ENCODE measurements at places on chromosomes 7 and 10.

GRCh38 chr10:36504758-36505157 is 620.6 kb upstream of the ANKRD30A start:
- no peak for DNase-seq

- DNase-seq = no peak
Measured at GRCh38 chr7:41037691-41038090, 665.2 kb downstream of the INHBA start.

DNA sequence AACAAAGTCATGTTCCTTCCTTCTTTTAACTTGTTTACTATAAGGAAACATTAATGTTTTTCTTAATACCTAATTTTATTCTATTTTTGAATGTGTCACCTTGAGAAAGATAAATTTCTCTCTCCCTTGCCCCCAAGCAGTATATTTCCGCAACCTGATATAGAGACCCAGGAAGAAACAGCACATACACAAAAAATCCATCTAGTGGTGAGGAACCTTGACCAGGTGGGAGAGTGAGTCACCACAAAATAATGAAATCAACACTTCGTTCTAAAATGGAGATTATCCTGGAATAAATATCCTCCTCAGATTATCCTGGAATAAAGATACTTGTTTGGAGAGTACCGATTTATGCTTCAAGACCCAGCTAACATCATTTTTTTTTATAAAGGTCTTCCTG is 232.9 kb upstream of the PTN start:
- DNase-seq = no peak

DNA sequence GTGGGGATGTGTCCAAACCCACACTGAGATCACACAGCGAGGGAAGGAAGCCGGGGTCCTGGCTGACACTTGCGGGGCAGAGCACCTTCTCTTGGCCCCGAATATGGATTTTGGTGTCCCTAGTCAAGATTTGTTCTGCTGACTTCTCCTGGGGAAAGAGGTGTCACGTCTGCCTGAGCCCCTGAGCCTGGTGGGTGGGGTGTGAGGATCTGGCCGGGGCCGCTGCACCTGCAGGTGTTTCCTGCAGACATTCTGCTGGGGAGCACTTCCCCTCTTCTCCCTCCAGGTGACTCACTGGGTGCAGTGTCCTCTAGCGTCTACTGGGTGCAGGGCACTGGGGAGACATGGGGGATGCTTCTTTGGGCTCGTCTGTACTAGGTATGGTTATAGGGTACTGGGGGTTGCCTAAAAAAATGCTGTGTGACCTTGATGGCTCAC is 99.2 kb downstream of the GRK5 start:
- peak; percentile 82 for DNase-seq

- no peak for DNase-seq
Measured at GRCh38 chr10:80283119-80283518, 6.3 kb downstream of the MAT1A start.

DNA sequence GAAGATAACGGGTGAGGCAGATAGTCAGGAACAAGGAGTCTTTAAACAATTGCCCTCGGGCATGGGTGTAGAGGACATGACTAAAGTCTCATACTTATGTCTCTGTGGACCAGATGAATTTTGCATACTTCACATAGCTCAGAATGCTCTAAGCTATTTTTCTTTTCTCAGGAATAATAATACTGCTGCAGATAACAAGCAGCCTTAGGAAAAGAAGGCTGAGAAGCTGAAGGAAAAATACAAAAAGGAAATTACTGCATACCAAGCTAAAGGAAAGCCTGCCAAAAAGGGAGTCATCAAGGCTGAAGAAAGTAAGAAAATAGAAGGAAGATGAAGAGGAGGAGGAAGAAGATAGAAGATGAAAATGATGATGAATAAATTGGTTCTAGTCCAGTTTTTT is 13.4 kb upstream of the ERCC6 start:
- DNase-seq = no peak

DNA sequence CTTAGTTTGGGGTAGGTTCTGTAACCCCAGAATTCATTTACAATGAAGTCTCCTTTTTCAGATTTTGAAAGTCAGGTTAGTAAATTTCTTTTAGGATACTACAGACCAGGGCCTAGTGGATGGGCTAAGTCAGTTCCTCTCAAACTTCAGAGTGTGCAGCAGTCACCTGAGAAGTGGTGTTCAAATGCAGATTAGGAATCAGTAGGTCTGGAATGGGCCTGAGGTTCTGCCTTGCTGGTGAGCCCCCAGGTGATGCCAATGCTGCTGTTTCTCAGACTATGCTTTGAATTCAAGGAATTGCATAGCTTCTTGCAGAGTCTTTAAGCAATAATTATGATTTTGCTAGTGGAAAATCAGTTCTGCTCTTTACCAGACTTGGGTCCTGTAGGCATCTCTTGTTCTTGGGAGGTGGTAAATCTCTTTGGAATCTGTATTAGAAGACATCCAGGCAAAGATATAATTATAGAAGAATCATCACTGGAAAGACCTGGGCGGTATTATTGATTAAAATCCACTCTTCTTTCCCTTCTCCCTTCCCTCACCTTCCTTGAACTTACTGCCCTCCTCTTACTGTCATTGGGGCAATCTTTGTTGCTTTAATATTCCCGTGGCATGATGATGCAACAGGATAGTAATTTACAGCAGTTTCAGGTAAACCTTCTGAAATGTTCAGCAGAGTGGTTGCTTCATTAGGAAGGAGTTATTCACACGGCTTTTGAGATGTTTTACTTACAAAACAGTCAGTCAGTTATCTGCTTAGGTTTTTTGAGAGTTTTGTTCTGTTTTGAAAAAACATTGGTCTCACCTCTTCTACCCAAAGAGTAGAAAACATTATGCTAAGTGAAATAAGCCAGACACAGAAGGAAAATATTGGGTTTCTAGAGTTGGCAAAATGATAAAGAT is 87.2 kb downstream of the NRF1 start:
- no peak for DNase-seq

DNA sequence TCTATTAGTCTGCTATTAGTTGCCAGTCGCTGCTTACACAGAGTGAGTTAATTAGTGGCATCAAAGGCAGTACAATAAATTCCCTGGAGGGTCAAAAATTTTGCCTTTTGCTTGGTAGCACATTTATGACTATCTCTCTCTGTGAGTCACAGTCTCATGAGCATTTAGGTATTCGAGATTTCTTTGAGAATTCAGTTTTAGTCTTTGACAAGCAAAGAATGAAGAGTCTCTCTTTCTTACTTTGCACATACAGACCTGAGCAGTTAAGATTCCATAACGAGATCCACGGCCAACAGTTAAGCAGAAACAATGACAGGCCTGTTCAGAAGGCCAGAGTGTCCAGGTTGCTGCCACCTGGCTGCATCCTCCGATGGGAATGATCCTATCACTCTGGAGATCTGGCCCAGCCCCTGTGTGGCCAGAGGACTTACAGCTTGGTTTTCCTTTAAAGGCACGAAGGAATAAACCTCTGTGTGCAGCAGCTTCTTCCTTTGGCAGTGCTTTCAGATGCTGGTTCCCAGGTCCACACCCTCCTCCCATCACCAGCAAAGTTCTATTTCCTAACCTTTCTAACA is 80.6 kb downstream of the GLI3 start:
- DNase-seq = no peak

DNA sequence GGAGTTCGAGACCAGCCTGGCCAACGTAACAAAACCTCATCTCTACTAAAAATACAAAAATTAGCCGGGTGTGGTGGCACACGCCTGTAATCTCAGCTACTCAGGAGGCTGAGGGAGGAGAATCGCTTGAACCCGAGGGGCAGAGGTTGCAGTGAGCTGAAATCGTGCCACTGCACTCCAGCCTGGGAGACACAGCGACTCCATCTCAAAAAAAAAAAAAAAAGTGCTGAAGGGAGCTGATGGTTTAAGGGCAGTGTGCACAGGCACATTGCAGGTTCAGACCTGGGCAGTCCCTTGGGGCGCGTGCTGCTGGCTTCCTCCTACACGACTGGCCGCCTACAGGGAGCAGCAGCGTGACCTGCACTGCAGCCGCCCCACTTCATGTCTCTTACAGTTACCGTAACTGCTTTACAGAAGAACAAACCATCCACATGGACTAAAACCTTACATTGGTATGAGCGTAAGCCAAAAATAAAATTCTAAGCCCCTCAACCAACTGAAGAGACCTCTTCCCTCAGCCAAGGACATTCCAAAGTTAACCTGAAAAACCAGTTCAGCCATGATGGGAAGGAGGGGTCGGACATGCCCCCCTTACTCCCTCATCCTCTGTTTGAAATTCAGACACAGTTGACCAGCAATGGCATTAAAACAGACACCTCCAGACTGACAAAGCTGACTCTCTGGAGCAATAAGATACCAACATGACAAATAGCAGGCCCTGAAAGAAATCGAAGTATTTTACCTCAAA is 262.2 kb downstream of the ZMYND11 start:
- no peak for DNase-seq

- DNase-seq = no peak
Measured at GRCh38 chr10:44864051-44864450, 47.1 kb upstream of the TMEM72 start.

- no peak for DNase-seq
Measured at GRCh38 chr10:112360308-112361270, 13.3 kb upstream of the ACSL5 start.

DNA sequence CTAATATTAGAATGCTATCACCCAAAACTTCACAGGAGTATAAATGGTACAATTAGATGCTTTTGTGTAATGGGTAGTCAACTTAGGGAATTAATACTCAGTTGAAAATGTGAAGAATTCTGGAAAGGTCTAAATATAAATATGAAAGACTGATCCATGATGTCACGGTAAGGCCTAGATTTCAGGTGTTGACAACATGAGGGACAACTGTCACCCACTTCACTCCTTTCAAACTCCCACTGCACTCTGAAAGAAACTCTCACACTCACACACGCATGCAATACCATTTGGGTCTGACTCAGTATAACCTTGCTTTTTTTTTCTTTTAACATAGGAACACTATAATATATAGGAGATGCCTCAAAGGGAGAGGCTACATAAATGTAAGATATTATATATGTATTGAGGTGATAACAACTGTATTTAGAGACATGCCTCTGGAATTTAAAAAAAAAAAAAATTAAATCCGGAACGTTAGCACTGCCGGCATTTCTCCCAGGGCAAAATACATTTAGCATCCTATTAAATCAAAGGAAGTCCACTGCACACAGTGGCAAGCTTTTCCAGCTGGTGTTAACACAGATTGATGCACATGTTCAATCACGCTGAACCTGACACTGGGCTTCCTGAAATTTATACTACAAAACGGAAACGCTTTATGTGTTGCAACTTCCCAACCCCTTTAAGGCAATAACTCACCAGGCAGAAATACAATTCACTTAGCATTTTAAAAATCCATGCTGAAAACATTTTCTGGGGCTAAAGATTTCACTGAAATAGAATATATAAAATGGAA is 74.9 kb downstream of the RSU1 start:
- no peak for DNase-seq

DNA sequence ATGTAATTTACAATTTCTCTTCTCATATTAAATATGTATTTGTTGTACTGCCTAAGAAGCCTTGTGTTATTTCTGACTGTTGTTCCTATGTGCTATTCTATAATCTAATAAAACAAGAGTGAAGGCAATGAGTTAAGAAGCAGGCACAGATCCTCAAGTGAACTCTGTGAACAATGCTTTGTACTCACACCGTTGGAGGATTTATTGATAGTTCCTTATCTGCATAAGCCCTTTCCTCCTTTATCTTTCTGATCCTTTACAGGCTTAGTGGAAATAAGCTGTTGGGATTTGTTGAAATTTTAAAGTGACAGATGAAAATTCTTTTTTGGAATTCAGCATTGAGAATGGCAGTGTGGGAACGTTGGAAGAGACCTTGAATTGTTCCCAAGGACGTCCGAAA is 329.6 kb upstream of the NPVF start:
- no peak for DNase-seq

DNA sequence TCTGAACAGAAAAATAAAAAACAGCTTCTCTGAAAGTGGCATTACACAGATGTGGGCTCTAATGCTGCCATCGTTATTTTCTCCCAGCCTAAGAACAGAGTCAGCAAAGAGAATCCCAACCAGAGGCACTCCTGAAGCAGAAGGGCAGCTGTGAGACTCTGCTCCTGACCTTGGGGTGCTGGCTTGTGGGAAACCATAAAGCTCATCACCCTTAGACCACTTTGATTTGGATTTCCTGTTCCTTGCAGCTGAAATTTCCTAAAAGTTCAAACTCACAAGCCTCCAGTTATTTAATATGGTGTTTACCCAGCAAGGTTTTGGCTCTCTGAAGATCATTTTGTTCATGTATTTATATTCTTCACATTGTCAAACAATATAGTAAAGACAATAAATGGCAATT is 814.8 kb downstream of the TNS3 start:
- no peak for DNase-seq

DNA sequence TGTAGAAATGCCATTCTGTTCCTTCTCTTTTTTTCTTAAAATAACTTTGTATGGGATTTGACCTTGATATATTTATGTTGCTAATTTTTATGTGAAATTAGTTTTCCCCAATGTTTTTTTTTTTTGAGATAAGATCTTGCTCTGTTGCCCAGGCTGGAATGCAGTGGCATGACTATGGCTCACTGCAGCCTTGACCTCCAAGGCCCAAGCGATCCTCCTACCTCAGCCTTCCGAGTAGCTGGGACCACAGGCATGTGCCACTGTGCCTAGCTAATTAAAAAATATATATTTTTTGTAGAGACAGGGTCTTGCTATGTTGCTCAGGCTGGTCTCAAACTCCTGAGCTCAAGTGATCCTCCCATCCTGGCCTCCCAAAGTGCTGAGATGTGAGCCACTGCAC is 16.0 kb downstream of the VPS26A start:
- no peak for DNase-seq

DNA sequence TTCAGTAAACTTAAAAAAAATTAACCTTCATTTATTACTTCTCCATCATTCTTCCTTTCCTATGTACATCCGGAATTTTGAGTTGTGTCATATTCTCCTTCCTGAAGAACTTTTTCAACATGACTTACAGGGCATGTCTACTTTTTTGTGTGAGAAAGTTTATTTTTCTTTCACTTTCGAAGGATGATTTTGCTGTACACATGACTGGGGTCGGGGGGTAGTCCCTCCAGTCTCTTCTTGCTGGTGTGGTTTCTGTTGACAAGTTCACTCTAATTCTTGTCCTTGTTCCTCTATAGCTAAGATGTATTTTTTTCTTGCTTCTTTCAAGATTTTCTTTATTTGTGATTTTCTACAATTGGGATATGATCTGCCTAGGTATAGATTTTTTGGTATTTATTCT is 55.8 kb downstream of the INPP5A start:
- no peak for DNase-seq

GRCh38 chr10:546971-547590 is 142.4 kb downstream of the DIP2C start:
- DNase-seq = no peak

- no peak for DNase-seq
Measured at GRCh38 chr10:80457554-80458262, 3.6 kb downstream of the TSPAN14 start.

DNA sequence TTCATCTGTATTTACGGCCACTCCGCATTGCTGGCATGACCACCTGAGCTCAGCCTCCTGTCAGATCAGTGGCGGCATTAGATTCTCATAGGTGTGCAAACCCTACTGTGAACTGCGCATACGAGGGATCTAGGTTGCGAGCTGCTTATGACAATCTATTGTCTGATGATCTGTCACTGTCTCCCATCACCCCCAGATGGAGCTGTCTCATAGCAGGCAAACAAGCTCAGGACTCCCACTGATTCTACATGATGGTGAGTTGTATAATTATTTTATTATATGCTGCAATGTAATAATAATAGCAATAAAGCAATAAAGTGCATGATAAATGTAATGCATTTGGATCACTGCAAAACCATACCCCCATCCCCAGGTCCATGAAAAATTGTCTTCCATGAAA is 1172.9 kb upstream of the AUTS2 start:
- DNase-seq = no peak

GRCh38 chr10:70571236-70571635 is 31.3 kb downstream of the PRF1 start:
- no peak for DNase-seq

- DNase-seq = no peak
Measured at GRCh38 chr7:122416336-122416735, 111.8 kb upstream of the FEZF1 start.

Data from DND-41 (cell line).